ENCODE measurements at places on chromosomes 7 and 10.

DNA sequence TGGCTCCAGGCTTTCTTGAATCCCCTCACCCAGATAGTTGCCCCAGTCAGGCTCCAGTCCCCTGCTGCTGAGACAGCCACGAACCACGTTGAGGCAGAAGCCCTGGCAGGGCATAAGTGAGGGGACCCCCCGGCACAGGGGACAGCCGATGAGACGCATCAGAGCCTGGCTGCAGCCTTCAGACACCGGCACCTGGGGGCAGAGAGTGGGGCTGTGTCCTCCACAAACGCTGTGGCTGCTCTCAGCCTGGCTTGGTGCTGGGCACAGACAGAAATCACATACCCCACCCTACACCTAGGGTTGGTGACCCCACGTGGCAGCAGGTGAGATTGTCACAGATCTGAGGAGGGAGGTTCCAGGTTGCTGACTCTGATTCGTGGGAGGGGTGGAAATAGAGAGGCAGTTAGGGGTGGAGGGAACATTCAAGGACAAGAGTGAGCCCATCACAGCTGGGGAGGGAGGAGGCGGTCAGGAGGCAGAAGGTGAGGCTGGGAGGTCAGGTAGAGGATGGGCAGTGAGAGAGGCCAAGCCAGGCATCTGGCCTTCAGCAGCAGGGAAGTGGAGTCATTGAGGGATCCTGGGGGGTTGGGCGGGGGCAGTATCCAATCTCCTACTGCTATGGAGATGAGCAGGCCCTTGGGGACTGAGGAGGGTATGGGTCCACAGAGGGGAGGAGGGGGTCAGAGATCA lies 3.2 kb downstream of the GPC2 start:
- DNase-seq = no peak

GRCh38 chr10:120613180-120613579 lies 156.2 kb downstream of the PLPP4 start:
- no peak for DNase-seq

DNA sequence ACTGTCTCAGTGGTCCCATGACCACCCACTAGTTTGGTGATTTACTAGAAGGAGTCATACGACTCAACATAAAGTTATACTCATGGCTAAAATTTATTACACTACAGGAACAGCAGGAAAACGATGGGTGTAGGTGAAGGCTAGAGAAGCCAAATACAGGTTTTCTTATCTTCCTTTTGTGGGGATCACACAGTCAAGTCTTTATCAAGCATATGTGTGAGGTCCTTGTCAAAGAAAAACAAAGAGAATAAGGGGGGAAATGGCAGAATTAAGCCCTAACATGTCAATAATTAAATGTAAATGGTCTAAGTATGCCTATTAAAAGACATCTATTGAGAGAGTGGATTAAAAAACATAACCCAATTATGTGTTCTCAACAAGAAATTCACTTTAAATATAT lies 47.8 kb upstream of the UBN2 start:
- DNase-seq = no peak

DNA sequence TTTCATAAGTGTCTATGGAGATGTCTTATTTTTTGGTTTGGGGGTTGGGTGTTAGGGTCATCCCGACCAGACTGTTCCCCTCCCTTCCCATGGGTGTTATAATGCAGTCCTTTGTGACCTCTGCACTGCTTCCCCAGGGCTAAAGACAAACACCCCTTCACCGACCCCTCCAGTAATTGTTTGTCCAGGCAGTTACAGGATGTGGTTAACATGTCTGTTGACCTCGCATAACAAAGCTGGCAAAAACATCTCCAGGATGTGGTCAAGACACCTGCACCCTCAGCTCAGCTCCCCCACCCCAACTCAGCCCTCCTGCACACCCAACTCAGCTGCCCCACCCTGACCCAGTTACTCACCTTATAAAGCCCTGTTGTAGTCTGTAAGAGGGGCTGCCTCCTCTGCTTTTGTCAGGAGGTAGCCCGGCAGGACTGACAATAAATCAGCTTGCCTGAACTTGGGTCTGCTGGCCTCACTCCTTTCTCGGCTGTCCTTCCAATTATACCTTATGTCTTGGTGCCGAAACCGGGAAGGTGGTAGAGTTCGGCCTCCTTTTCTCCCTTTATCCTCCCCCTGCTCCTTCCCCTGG lies 102.2 kb downstream of the ZNF92 start:
- DNase-seq = no peak

GRCh38 chr7:135537905-135538304 lies 19.8 kb upstream of the NUP205 start:
- DNase-seq = no peak

- DNase-seq = peak; percentile 83
Observed at GRCh38 chr10:43461950-43462349, 25.0 kb downstream of the ZNF487 start.

- DNase-seq = no peak
Observed at GRCh38 chr10:59635502-59636290, 74.0 kb downstream of the SLC16A9 start.

- no peak for DNase-seq
Observed at GRCh38 chr10:114767986-114768821, 53.4 kb upstream of the FHIP2A start.

- peak; percentile 51 for DNase-seq
Observed at GRCh38 chr7:76054123-76055120, 6.5 kb downstream of the MDH2 start.

GRCh38 chr7:22821702-22822485 lies 755 bp downstream of the TOMM7 start:
- DNase-seq = peak; percentile 38

DNA sequence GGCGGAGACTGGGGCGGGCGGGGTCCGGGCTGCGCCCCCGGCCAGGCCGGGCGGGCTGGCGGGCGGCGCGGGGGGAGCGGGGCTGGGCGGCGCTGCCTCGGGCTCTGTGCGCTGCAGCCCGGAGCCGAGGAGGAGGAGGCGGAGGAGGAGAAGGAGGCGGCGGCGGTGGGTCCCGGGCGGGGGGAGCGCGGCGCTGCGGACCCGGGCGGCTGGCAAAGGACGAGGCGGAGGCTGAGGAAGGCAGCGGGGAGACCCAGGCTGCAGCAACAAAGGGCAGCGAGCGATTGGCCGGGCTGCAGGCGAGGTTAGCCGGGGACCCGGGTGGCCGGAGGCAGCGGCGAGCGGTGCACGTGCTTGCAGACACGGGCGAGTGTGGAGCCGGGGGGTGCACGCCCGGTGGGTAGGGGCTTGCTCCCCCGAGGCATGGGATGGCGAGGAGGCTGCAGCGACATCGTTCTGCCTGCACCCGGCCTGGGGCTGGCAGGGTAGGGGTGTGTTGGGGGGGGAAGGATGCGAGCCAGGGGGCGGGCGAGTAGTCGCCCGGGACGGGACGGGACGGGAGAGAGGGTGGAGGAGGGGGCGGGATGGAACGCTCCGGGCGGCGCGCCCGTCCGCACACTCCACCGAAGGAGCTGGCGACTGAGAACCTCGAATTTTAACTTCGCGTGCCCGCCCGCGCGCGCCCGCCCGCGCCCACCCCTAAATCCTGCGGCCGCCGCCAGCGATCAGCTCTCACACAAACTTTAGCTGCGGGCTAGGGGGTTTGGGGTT lies 844 bp upstream of the KAT6B start:
- DNase-seq = no peak

- DNase-seq = no peak
Observed at GRCh38 chr7:143356414-143357050, 6.0 kb downstream of the FAM131B start.

DNA sequence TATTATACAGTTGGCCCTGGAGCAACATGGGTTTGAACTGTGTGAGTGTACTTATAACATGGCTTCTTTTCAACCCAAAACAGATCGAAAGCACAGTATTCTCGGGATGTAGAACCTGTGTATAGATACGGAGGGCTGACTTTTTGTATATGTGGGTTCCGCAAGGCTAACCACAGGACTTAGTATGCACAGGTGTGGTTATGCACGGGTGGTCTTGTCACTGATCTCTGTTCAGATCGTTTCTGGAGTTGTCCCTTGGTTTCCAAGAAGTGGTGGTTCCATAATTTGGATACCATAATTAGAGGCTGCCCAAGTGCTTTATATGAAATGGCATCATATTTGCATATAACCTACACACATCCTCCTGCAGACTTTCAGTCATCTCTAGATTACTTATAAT lies 10.9 kb upstream of the BHLHA15 start:
- no peak for DNase-seq

DNA sequence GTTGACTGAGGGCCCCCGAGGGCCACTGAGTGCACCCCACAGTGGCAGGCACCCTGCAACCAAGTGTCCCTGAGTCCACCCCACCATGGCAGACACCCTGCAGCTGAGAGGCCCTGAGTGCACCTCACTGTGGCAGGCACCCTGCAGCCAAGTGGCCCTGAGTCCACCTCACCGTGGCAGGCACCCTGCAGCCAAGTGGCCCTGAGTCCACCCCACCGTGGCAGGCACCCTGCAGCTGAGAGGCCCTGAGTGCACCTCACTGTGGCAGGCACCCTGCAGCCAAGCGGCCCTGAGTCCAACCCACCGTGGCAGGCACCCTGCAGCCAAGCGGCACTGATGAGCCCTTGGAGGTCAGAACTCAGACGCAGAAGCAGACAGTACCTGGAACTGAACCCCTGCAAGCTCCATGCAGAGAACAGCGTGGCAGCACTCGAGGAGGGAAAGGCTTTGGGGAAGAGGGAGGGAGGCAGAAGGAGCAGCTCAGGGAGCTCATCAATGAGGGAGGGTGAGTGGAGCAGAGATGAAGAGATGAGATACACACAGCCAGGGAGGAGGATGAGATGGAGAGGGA lies 156.5 kb downstream of the WDR37 start:
- no peak for DNase-seq

GRCh38 chr7:149431486-149432120 lies 29.3 kb downstream of the ZNF777 start:
- DNase-seq = no peak

- DNase-seq = peak; percentile 91
Observed at GRCh38 chr7:1537535-1538412, 7.3 kb downstream of the MAFK start.

DNA sequence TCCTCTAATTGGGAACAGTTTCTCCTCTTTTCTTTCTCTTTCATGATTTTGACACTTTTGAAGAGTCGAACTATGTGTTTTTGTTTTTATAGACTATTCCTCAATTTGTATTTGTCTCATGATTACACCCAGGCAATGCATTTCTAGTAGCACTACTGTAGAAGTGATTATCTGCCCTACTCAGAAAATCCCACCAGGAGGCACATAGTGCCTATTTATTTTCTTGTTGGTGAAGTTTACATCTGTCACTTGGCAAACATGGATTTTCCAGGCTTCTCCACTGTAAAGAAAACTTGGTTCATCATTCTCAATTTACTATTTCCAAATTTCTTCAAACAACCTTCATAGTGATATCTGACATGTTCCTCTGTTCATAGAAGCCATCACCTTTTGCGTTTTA lies 893.9 kb downstream of the CCSER2 start:
- no peak for DNase-seq

GRCh38 chr7:12291870-12292269 lies 80.8 kb downstream of the TMEM106B start:
- no peak for DNase-seq

- DNase-seq = peak; percentile 81
Observed at GRCh38 chr10:75612904-75613684, 181.7 kb downstream of the LRMDA start.

DNA sequence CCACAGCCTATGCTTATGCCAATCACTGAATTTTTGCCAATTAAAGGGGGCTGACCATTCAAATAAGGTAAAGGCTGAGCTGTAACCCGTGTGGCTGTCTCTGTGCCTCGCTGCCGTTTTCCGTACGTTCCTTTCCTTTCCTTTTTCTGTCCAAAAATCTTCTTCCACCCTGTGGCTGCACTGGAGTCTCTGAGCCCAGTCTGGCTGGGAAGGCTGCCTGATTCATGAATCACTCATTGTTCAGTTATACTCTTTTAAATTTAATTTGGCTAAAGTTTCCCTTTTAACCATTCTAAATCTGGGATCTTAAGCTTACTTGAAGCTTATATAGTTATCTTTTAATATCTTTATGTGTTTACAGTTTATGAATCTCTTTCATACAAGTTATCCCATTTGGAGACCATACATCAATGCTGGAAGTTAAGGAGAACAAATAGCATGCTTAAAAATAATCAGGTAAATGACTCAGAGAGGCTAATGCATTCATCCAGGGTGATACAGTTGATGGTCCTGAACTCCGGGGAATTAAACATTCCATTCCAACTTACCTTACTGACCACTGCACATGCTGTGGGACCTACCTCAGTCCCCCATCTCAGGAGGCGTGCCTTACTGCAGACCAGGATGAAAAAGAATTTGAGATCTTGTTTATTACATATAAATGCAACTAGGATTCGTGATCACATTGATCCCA lies 385.3 kb upstream of the ADARB2 start:
- DNase-seq = no peak

DNA sequence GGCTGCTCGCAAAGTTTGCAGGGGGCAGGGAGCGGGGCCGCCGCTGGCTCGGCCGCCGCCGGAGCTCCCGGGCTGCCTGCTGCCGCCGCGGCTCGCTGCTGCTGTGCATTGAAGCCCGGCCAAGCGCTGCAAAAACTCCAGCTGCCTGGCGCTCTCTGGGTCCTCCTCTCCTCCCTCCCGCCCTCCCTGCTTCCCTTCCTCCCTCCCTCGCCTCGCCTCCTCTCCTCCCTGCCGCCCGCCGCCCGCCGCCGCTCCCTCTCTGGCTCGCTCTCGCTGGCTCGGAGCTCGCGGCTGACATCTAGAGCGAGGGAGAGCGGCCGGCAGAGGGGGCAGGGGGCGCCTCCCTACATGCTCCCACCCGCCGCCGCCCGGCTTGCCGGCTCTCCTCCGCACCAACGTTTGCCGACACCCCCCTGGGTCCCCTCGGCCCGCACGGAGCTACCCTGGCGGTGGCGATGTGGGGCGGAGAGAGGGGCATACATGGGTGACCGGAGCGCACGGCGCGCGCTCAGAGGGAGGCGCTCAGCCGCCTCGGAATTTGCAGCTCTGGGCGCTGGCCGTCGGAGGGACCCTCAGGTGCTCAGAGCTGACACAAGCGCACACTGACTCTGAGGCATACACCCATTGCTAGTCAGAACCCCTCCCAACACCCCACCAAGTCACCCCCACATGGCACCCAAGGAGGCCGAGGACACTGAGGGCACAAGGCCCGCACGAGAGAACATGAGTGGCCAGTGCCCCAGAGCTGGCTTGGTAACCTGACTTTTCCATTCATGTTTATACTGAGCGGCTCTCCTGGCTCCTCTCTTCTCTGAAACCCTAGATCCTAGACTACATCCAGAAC lies 1.2 kb upstream of the PLXNA4 start:
- DNase-seq = peak; percentile 73

GRCh38 chr10:83682414-83682813 lies 456.9 kb upstream of the GHITM start:
- DNase-seq = no peak

Measured in AG10803 (cell line).